ENCODE measurements at places on chromosomes 12 and 14.

GRCh38 chr12:111458546-111459172, 52.9 kb downstream of the SH2B3 start:
- no peak for DNase-seq

GRCh38 chr14:45811155-45811554, 558.2 kb upstream of the MIS18BP1 start:
- DNase-seq = no peak

- peak; percentile 11 for DNase-seq
Observed at GRCh38 chr14:63725786-63726460, 1.9 kb downstream of the SGPP1 start.

- DNase-seq = no peak
Observed at GRCh38 chr14:33237115-33237740, 298.5 kb downstream of the NPAS3 start.

GRCh38 chr12:54021432-54022013, 6.7 kb upstream of the HOXC6 start:
- no peak for DNase-seq

GRCh38 chr12:15222219-15222618, 1.0 kb upstream of the RERG start:
- no peak for DNase-seq

GRCh38 chr12:92070054-92070863, 75.4 kb downstream of the BTG1 start:
- DNase-seq = no peak

DNA sequence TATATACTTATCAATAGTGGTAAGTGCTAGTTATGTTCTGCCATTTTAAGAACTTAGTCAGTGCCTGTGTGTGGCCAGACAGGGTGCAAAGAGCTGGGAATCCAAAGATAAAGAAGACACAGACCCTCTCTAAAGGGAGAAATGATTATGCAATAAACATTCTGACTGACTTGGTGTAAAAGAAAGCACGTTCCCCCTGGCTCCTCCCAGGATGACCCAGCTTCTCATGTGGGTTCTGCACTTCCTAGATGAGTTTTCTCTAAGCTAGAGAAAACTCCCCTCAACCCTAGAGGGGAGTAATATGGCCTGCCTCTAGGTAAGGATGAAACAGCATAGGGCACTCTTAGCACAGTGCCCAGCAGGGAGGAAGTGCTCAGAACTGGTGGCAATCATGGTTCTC, 231.2 kb downstream of the VRK1 start:
- DNase-seq = no peak

Measured in endothelial cell of umbilical vein (primary cell).